ENCODE measurements at places on chromosomes 6 and 20.

DNA sequence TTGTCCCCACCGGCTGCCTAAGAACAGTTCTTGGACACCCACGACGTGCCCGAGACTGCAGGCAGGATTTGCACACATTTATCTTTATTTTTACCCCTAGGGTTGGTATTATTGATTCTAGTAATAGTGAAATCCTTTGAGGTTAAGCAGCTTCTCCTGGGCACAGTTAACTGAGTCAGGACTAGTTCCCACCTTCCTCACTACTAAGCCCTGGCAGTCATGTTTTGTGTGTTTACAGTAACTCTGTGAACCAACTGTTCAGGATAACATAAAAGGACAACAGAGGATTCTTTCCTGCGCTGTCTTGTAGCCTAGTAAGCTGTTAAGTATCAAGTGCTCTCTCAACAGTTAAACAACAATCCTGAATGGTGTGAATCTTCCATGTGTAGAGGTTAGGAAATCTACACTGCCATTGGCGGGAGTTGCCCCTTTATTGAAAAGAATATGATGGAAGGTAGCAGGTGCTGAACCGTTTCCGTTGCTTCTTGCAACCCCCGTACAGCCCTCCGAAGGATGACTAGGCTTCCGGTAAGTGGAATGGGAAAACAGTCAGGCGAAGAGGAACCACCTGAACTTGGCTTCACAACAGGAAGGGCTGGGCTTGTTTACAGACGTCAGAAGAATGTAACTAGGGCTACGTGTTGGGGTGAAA is 979 bp upstream of the SOD2 start:
- peak; percentile 4 for DNase-seq

GRCh38 chr20:62605236-62605943 is 36.9 kb upstream of the SLCO4A1 start:
- DNase-seq: no peak

DNA sequence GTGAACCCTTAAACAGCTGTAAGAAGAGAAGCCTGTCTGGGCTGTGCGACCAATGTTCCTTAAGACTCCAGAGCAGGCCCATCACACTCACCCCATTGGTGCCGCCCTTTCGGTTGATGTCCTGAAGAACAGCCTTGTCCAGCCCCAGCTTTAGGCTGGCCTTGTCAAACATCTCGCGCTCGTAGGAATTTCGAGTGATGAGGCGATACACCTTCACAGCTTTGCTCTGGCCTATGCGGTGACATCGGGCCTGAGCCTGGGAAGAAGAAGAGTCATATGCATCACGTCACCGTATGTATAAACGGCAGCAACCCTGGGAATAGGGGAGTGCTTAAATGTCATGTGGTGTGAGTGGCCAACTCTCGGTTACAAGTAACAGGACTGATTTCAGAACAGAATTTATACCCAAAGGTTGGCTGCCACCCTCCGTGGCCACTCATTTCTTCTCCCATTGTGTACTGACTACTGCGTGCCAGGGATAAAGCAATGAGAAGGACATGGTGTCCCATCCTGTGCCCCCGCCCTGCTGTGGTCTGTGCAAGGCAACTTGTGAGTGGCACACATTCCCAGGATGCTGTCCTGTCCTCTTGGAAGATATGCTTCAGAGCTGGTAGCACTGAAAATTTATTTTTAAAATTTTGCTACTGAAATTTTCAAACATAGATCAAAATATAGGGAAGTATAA is 90.7 kb upstream of the EMILIN3 start:
- DNase-seq: no peak

- DNase-seq: no peak
Observed at GRCh38 chr6:166645896-166646295, 18.8 kb upstream of the RPS6KA2 start.

DNA sequence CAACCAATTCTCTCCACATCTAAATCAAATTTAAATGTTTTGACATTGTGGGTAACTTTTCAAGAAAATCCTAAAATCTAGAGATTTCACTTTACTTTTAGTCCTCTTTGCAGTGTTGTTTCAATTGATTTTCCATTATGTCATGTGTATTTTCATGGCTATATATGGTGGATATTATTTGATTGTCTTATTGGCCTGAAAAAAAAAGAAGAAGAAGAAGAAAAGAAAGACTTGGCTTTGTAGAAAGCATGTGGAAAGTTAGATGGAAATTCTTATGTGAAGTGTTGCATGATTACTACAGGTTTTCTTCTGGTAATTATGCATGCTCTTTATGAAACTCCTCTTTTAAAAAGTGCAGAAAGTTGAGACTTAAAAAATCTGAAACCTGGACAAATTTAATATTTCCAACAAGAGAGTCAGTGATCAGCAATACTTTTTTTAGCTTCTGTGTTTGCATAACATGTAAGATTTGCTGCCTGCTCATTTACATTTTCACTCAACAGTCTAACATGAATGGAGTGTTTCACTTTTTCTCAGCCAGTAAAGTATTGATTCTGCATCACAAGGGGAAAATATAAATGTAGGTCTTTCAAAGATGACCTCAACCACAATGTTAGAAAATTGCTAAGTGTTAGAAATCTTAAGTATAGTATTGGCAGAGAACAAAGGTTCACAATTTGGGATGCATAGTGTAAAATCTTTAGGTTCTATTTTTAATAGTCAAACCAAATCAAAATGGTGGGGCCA is 438.7 kb downstream of the BCKDHB start:
- no peak for DNase-seq

GRCh38 chr6:13159300-13159699 is 169.0 kb downstream of the TBC1D7 start:
- DNase-seq: no peak

All from effector CD8-positive, alpha-beta T cell (primary cell).